ENCODE measurements at places on chromosomes 2 and 18. TPM values are rescaled to one million over a fixed set of nuclear protein-coding genes. Genes with fewer than 3 reads are reported as not detected.

DNA sequence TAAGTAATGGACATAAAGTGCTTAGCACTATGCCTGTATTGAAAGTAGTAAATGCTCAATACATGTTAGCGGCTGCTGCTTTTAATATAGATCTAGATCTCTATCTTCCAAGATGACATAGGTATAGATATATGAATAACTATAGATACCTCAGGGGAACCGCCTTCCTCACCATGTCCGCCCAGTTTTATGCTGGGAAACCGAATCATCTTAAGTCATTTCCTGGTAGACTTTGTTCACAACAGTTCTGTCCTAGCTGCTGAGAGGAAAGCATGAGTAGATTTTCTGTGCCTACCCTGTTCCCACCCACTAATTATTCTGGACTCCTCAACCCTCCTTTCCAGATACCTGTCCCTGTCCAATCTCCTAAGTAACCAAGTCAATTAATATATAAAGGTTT, 21.6 kb upstream of the ITM2C start:
- H3K4me1 ChIP-seq: no peaks in the 10 kb centered on the region
- DNase-seq: no peak
- no peak overlapping the region for H3K27ac ChIP-seq
- H3K4me3 ChIP-seq: no peak overlapping the region

DNA sequence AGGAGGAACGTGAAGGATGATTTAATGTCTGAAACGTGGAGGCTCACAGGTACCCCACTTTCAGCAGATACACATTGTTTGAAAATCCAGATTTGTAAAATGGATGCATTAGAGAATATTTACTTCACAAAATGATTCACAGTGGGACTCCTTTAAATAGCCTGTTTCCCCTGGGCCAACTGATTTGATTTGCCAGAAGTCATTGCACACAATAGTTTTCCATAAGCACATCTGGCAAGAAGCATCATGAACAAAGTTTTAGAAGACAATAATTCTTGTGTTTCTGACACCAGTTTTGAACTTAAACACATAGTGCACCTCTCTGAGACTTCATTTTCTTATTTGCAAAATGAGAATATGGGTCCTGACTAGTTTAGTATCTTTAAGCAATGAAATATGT, 451.4 kb upstream of the SLC14A2 start:
- no peaks in the 10 kb centered on the region for H3K36me3 ChIP-seq
- no peaks in the 10 kb centered on the region for H3K4me1 ChIP-seq
- H3K27ac ChIP-seq: no peak overlapping the region
- H3K4me3 ChIP-seq: no peak overlapping the region

- no peaks in the 10 kb centered on the region for H3K36me3 ChIP-seq
- no peak overlapping the region for H3K27ac ChIP-seq
- no peak for DNase-seq
- H3K4me3 ChIP-seq: no peak overlapping the region
Measured at GRCh38 chr18:59665057-59666006, 31.9 kb downstream of the CCBE1 start.

The SRD5A2 gene
- total RNA-seq: not detected

The C2orf80 gene
- not detected for total RNA-seq

GRCh38 chr2:158988501-158988900, 20.1 kb downstream of the TANC1 start:
- no peaks in the 10 kb centered on the region for H3K4me1 ChIP-seq
- no peak overlapping the region for H3K4me3 ChIP-seq
- no peaks in the 10 kb centered on the region for H3K27me3 ChIP-seq
- no peaks in the 10 kb centered on the region for H3K36me3 ChIP-seq

DNA sequence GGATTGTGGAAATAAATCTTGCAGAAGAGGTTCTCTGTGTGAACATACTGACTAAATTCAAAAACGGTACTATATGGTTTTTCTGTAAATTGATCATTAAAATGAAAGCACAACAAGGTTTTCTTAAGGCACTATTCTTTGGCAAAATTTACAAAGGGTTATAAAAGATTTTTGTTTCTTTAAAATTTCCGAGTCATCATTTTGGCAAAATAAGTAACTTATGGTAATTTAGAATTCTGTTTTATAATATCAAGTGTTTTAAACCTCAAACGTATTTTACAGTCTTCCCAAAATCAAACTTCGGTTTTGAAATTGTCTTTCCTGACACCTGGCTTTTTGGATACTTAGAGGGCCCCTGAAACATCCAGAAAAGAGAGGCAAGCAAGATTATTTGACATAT, 101.9 kb upstream of the TFPI start:
- no peaks in the 10 kb centered on the region for H3K36me3 ChIP-seq
- H3K4me1 ChIP-seq: no peaks in the 10 kb centered on the region
- no peak overlapping the region for H3K27ac ChIP-seq
- no peak overlapping the region for H3K4me3 ChIP-seq
- H3K27me3 ChIP-seq: no peaks in the 10 kb centered on the region

DNA sequence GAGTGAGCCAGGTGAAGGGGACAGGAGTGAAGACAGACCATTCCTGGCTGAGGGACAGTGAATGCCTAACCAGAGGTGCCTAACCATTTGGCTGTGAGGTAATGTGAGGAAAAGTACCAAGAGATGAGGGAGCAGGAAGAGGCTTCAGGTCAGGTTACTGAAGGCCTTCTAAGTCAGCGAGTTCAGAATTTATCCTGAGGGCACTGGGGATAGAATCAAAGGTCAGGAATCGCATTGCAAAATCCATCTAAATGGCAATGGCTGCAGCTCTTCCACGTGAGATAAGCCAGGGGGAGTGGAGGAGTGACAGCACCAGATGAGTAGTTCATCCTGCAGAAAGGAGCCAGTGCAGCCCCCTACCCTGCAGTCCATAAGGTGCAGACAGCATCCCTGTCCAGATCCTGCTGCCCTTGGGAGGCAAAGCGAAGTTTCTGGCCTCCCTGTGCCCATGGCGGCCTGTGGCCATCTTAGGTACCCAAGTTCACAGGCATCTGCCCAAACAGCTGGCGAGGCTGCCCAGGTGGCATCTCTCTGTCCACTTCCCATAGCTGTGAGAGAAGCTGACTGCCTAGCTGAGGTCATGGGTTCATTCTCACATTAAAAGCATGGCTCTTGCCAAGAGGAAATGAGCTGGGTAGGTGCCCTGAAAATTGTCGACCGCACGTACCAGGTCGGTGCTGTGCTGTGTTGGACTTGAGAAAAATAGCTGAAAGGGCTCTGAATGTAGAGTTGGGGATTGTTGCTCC, 49.5 kb downstream of the CYP27C1 start:
- no peaks in the 10 kb centered on the region for H3K27me3 ChIP-seq
- H3K36me3 ChIP-seq: no peaks in the 10 kb centered on the region
- no peak for DNase-seq
- no peak overlapping the region for H3K27ac ChIP-seq

- H3K27ac ChIP-seq: no peak overlapping the region
- DNase-seq: no peak
- H3K27me3 ChIP-seq: no peaks in the 10 kb centered on the region
- H3K4me1 ChIP-seq: no peaks in the 10 kb centered on the region
- no peak overlapping the region for H3K4me3 ChIP-seq
- H3K36me3 ChIP-seq: no peaks in the 10 kb centered on the region
Measured at GRCh38 chr2:196206804-196207203, 35.4 kb upstream of the STK17B start.

GRCh38 chr2:24937236-24937635, 17.2 kb upstream of the ADCY3 start:
- H3K27me3 ChIP-seq: no peaks in the 10 kb centered on the region
- H3K27ac ChIP-seq: no peak overlapping the region
- H3K36me3 ChIP-seq: no peaks in the 10 kb centered on the region
- H3K4me3 ChIP-seq: no peak overlapping the region

GRCh38 chr2:32489061-32489460, 132.2 kb downstream of the BIRC6 start:
- H3K36me3 ChIP-seq: peaks cover 9% of the 10 kb centered on the region
- H3K4me3 ChIP-seq: no peak overlapping the region
- H3K27ac ChIP-seq: no peak overlapping the region
- no peaks in the 10 kb centered on the region for H3K27me3 ChIP-seq
- no peaks in the 10 kb centered on the region for H3K4me1 ChIP-seq

- H3K4me1 ChIP-seq: peaks cover 5% of the 10 kb centered on the region
- H3K36me3 ChIP-seq: no peaks in the 10 kb centered on the region
- H3K27ac ChIP-seq: no peak overlapping the region
- no peak for DNase-seq
Measured at GRCh38 chr2:203741566-203741965, 35.1 kb downstream of the CD28 start.

GRCh38 chr2:216081012-216081411, 597 bp downstream of the PECR start:
- H3K27me3 ChIP-seq: no peaks in the 10 kb centered on the region
- H3K4me3 ChIP-seq: peak overlapping the region; percentile 88
- H3K4me1 ChIP-seq: peaks cover 46% of the 10 kb centered on the region
- no peaks in the 10 kb centered on the region for H3K36me3 ChIP-seq
- DNase-seq: no peak

The ASAP2 gene
- total RNA-seq: 26.1 TPM

The HOXD11 gene
- total RNA-seq: not detected

- no peaks in the 10 kb centered on the region for H3K27me3 ChIP-seq
- no peak overlapping the region for H3K27ac ChIP-seq
- no peak for DNase-seq
- H3K36me3 ChIP-seq: no peaks in the 10 kb centered on the region
- H3K4me1 ChIP-seq: no peaks in the 10 kb centered on the region
Measured at GRCh38 chr2:7063789-7064188, 146.6 kb downstream of the RNF144A start.

- no peaks in the 10 kb centered on the region for H3K36me3 ChIP-seq
- H3K27me3 ChIP-seq: no peaks in the 10 kb centered on the region
- H3K27ac ChIP-seq: no peak overlapping the region
Measured at GRCh38 chr2:239720361-239721360, 304.5 kb downstream of the NDUFA10 start.

GRCh38 chr2:214100488-214100887, 310.4 kb upstream of the VWC2L start:
- H3K4me1 ChIP-seq: no peaks in the 10 kb centered on the region
- DNase-seq: no peak
- no peak overlapping the region for H3K27ac ChIP-seq
- no peaks in the 10 kb centered on the region for H3K27me3 ChIP-seq
- no peaks in the 10 kb centered on the region for H3K36me3 ChIP-seq

The STPG4 gene
- total RNA-seq: not detected

DNA sequence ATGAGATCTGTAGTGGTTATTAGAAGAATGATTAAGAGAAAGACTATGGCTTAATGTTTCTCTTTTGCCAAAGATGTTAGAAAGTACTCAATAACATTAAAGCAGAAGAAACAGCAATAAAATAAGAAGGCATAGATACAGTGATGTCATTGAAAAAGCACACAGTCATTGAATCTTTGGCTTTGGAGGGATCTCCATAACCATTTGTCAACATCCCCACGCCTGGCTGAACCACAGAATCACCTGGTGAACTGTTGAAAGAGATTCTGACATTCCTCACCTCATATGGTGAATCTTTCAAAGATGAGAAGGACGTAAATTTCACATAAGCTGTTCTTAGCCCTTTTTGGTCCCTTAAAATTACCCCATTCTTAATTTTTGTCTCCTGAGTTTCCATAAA, 324.6 kb upstream of the NRP2 start:
- H3K27ac ChIP-seq: no peak overlapping the region
- H3K4me3 ChIP-seq: no peak overlapping the region
- peaks cover 8% of the 10 kb centered on the region for H3K4me1 ChIP-seq
- H3K36me3 ChIP-seq: no peaks in the 10 kb centered on the region
- no peaks in the 10 kb centered on the region for H3K27me3 ChIP-seq

The PRSS56 gene
- not detected for total RNA-seq

The LYG2 gene
- not detected for total RNA-seq

The MARCO gene
- not detected for total RNA-seq

- H3K27ac ChIP-seq: no peak overlapping the region
- peaks cover 6% of the 10 kb centered on the region for H3K27me3 ChIP-seq
- DNase-seq: no peak
- H3K4me3 ChIP-seq: no peak overlapping the region
- H3K36me3 ChIP-seq: no peaks in the 10 kb centered on the region
Measured at GRCh38 chr2:3725002-3725401, 21.6 kb downstream of the DCDC2C start.

The MZT2A gene
- 45.0 TPM for total RNA-seq

DNA sequence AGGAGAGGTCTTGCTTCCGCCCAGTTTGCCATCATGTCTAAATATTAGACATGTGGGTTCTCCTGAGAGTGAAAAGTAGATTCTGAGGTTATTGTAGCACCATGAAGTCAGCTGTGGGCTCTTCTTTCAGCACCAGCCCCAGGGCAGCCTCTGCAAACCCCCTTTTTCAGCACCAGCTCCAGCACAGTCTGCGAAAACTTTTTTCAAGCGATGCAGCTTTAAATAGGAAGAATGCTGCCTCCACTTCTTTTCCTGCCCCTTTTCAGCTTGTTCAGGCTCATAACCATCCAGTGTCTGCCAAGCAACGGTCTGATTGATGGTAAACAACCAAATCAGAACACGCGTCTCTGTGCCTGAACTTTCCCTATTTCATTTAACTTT, at the start of gene COL5A2:
Gene COL5A2, minus strand, starts transcription at position 192 of the 381 bp plus-strand sequence. Its CDS starts 157 bp downstream, at position 35.
- peaks cover 23% of the 10 kb centered on the region for H3K4me1 ChIP-seq
- DNase-seq: peak; percentile 56
- no peak within 1 kb of the TSS for H3K27ac ChIP-seq

The SLC38A11 gene
- total RNA-seq: not detected

The CAPN14 gene
- total RNA-seq: 0.04 TPM

GRCh38 chr2:229821316-229821715, 100.5 kb downstream of the TRIP12 start:
- no peak for DNase-seq
- H3K4me1 ChIP-seq: no peaks in the 10 kb centered on the region
- H3K4me3 ChIP-seq: no peak overlapping the region

GRCh38 chr2:3387644-3388411, 8.3 kb downstream of the TRAPPC12 start:
- H3K36me3 ChIP-seq: no peaks in the 10 kb centered on the region
- no peaks in the 10 kb centered on the region for H3K27me3 ChIP-seq
- no peak overlapping the region for H3K4me3 ChIP-seq
- no peaks in the 10 kb centered on the region for H3K4me1 ChIP-seq

The SLC1A4 gene
- 1.3 TPM for total RNA-seq

DNA sequence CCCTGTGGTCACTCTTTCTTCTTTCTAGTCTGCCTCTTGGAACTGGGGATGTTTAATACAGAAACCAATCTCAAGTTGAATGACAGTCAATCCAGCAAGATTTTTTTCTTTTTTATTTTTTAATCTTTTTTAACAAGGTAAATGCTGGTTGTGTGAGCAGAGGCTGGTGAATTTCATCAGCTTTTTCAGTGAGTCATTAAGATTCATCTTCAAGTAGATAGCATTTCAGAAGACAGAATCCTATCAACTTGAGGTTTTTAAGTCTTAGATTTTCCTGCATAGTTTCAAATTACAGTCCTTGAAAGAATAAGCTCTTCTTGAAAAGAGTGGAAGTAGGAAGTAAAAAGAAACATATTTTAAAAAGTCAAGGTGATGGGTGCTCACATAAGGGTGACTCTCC, 12.4 kb downstream of the SLC8A1 start:
- H3K4me1 ChIP-seq: no peaks in the 10 kb centered on the region
- no peaks in the 10 kb centered on the region for H3K27me3 ChIP-seq
- H3K4me3 ChIP-seq: no peak overlapping the region
- no peak for DNase-seq
- H3K36me3 ChIP-seq: no peaks in the 10 kb centered on the region

The TNFRSF11A gene
- total RNA-seq: 1.1 TPM

- DNase-seq: no peak
- H3K27ac ChIP-seq: no peak overlapping the region
- no peaks in the 10 kb centered on the region for H3K36me3 ChIP-seq
- H3K4me3 ChIP-seq: no peak overlapping the region
- no peaks in the 10 kb centered on the region for H3K4me1 ChIP-seq
- no peaks in the 10 kb centered on the region for H3K27me3 ChIP-seq
Measured at GRCh38 chr18:79260023-79260422, 135.7 kb upstream of the NFATC1 start.

- no peaks in the 10 kb centered on the region for H3K4me1 ChIP-seq
- H3K36me3 ChIP-seq: no peaks in the 10 kb centered on the region
- no peak overlapping the region for H3K4me3 ChIP-seq
- DNase-seq: no peak
Measured at GRCh38 chr2:21939967-21940366, 816.2 kb downstream of the TDRD15 start.

All from neural progenitor cell (in vitro differentiated cells).